ENCODE measurements at places on chromosomes 16 and 17. TPM values are rescaled to one million over a fixed set of nuclear protein-coding genes. Genes with fewer than 3 reads are reported as not detected.

Gene CCDC154
- total RNA-seq = 7.1 TPM

Gene PRSS33
- total RNA-seq = not detected

Gene MPV17L
- 14.5 TPM for total RNA-seq

Gene WNT9B
- 2.4 TPM for total RNA-seq

Gene CTRB2
- total RNA-seq = not detected

Gene RRN3
- total RNA-seq = 26.5 TPM

Gene TENT4B
- total RNA-seq = 14.6 TPM

Gene ST6GALNAC1
- total RNA-seq = 4.9 TPM

Gene PABPN1L
- not detected for total RNA-seq

Gene RDM1
- total RNA-seq = 0.56 TPM

Gene ABCA6
- total RNA-seq = 24.8 TPM

Gene KCNJ18
- total RNA-seq = not detected

Gene SLX1A
- total RNA-seq = 18.8 TPM

Gene KRTAP9-8
- total RNA-seq = not detected

Gene ELMO3
- 1.1 TPM for total RNA-seq

All from dorsolateral prefrontal cortex (tissue), 122 donors.